ENCODE measurements at places on chromosomes 1 and 21.
A peak's percentile ranks its signal among the peaks of the same experiment; 100 is the strongest.

GRCh38 chr1:201826830-201827229 lies 2.1 kb upstream of the IPO9 start:
- no peak for DNase-seq

DNA sequence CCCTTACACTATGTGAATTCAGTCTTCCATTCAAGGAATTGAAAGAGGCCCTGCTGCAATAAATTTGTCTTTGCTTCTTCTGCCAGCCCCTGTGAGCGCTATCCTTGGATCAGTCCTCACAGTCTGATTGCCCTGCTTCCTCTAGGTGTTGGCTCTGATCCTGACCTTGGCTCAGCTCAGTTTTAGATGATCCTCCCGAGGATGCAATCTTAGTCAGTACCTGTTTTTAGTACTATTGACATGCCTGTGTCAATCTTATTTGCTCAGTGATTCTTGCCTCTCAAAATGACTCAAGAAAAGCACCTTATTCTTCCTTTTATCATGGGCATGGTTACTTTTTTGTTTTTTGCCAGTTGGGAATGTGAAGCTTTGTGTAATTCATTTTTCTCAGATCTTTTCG lies 101.4 kb upstream of the KCNK1 start:
- DNase-seq = no peak

GRCh38 chr1:42825036-42825851 lies 8.0 kb upstream of the SVBP start:
- no peak for DNase-seq

GRCh38 chr1:67834246-67834877 lies 1.1 kb upstream of the GNG12 start:
- DNase-seq = no peak

DNA sequence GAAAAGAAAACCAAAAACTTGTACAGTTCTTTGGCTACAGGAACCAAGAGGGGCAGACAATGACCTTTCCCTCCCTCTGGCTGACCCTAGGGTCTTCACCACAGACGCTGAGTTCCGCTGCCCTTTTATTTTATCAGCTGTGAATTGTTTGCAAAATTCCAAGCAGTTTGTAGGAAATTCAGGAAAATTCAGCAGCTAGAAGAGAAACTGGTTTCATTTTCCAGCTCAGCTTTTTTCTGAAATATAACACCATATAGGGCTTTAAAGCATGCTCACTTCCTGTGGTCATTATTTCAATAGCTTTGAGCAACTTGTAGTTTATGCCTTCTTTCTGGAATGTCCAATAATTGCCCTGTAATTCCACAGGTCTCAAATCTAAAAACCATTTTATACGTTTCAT lies 5.5 kb upstream of the PIK3R3 start:
- DNase-seq = no peak

- peak; percentile 94 for DNase-seq
These were observed at the start of gene B4GALT3 for GRCh38 chr1:161177112-161177935. Gene B4GALT3, minus strand, starts transcription at chr1:161177507. Its CDS starts 1,447 bp downstream, at chr1:161176060.

DNA sequence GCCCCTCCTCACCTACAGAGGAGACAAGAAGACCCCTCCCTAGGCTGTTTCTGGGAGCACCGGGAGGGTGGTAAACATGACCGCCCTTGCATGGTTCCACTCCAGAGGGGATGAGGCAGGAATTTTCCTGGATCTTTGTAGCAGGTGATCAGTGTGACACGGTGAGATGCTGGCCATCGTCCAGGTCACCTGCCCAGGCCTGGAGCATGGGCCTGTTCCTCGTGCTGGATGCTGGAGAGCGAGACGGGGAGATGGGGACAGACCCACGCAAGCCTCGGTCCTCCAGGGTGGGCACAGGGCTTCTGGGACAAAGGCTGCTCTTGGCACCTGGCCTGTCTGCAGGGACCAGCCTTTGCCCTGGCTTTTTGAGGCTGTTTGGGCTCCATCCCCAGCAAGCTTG lies 46.2 kb downstream of the DMRTB1 start:
- DNase-seq = no peak

Measured in GM20000 (cell line).